Cortex of kidney (tissue), 1 donor: ENCODE measurements at places on chromosomes 13 and 19.

- no peak for DNase-seq
Observed at GRCh38 chr19:49165865-49166301, 8.3 kb downstream of the TRPM4 start.

DNA sequence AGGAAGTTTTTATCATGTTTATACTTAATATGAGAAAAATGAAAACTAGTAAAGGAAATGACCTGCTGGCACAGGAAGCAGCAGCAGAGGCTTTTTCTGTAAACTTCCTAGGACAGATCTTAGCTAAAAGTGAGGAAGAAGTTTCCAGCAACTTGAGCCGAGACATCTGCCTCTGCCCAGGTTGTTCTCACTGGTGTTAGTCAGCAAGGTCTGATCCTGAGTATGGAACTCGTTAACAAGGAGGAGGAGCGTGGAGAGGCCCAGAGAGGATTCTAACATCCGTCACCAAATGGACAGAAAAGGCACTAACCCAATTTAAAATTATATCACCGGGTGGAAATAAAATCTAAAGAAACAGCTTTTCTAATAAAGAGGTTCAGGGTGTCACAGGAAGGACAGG is 43.6 kb downstream of the PHF11 start:
- DNase-seq: no peak

DNA sequence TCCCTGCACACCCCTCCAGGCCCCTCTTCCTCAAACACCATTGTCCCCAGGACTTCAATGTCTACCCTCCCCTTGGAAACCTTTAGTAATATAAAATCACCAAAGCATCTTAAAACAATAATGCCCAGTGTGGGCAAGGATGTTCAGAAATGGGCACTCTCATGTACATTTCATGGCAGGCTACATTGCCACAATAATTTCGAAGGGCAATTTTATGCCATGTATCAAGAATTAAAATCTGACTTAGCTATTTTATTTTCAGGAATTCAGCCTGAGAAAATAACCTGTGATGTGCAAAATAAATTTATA is 35.8 kb upstream of the IGSF23 start:
- DNase-seq: no peak

- DNase-seq: no peak
Observed at GRCh38 chr19:6773323-6773931, 919 bp downstream of the VAV1 start.

DNA sequence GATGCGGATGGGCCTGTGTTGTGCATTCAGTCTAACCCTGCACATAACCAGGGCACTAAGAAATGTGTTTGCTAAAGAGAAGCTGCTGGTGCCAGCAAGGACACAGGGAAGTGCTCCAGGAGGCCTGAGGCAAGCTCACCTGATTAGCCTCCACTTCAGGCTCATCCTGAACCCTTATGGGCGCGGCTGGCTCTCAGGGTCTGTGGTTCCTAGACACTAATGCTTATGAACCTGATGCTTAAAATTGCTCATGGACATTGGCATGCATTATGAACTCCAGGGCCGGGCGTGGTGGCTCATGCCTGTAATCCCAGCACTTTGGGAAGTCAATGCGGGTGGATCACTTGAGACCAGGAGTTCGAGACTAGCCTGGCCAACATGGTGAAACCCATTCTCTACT is 34.3 kb downstream of the SERP2 start:
- no peak for DNase-seq

DNA sequence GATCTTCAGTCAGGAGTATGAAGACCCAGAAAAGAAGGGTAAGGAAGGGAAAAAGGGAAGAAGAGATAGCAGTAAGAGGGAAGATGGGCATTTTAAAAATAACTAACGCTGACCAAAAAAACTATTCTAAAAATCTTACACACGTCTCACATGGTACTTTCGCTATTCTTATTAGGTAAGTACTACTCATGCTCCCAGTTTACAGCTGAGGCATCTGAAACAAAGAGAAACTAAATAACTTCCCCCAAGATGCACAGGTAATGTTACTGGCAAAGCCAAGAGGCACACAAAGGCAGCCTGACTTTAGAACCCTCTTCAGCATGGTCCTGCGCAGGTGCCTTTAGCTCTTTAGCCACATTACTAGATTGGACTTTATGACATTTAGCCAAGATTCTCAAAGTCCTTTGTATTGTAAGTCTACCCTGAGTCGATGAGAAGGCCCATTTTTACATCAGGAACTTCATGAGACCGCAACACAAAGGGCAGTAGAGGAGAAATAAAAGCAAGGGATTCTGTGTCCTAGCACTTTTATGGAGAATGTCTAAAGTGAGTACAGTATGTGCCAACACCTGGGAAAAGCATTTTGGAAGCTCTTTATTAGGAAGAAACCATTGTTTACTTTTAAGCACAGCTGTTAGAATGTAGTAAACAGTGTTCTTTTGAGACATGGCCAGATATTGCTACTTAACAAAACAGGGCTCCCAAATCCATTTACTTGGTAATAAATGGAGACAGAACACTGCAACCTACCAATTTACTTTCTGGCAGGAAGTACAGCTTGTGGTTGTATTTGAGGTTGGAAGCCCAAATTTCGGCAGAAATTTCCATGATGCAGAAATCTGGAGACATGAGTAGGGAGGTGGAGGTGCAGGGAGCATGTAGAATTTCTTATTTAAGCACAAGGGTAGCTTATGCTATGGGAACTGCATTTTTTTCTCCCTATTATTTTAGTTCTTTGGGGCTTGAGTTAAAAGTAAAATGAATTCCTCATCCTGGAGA is 250.7 kb downstream of the KCTD12 start:
- no peak for DNase-seq

GRCh38 chr19:1102407-1103131 is 1.2 kb upstream of the GPX4 start:
- DNase-seq: no peak

DNA sequence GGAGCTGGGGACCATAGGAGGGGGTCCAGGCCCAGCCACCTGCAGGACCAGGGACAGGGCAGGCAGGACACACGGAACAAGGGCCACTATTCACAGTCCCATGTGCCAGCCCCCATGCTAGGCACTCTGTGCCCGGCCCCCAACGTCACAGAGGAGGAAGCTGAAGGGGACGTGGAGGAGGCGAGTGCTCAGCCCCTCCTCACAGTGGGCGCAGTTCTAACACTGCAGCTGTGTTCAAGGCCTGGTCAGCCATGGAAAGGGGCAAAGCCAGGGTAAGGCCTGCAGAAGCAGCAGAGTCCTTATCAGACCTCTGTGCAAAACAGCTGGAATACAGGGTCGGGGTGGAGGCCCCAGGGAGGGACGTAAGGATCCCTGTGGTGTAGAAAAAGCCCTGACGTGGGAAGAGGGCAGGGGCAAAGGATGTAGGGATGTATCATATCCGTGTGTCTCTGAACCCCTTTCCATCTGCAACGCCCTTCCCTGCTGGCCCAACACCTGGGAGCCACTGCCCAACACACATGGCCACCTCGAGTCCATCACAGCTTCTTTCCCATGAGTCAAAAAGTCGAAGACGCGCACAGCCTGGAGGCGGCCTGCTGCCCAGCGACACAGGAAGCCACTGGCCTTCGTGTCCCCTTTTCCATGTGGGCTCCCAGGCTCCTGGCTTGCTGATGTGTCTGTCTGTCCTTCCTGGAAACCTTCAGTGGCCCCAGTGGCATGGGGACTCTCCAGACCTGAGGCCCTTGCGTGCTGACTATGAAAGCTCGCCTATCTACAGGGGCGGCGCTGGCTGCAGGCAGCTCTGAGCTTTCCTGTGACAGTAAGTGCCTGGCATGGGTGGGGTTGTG is 28.0 kb downstream of the SH3GL1 start:
- DNase-seq: no peak

GRCh38 chr19:1259876-1260748 is 9.0 kb upstream of the CIRBP start:
- no peak for DNase-seq

DNA sequence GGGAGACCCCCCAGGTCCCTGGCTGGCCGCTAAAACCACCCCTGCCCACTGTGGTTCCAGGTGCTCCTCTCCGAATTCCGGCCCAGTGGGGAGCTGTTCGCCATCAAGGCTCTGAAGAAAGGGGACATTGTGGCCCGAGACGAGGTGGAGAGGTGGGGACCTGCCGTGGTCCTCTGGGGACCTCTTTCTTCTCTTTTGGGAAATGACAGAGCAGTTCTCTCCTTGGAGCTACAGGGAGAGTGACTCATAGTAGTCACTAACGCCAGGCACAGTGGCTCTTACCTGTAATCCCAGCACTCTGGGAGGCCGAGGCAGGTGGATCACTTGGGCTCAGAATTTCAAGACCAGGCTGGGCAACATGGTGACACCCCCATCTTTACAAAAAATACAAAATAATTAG is 7.3 kb downstream of the PTGER1 start:
- DNase-seq: no peak

- DNase-seq: no peak
Observed at GRCh38 chr19:6272411-6272791, 7.4 kb downstream of the MLLT1 start.

DNA sequence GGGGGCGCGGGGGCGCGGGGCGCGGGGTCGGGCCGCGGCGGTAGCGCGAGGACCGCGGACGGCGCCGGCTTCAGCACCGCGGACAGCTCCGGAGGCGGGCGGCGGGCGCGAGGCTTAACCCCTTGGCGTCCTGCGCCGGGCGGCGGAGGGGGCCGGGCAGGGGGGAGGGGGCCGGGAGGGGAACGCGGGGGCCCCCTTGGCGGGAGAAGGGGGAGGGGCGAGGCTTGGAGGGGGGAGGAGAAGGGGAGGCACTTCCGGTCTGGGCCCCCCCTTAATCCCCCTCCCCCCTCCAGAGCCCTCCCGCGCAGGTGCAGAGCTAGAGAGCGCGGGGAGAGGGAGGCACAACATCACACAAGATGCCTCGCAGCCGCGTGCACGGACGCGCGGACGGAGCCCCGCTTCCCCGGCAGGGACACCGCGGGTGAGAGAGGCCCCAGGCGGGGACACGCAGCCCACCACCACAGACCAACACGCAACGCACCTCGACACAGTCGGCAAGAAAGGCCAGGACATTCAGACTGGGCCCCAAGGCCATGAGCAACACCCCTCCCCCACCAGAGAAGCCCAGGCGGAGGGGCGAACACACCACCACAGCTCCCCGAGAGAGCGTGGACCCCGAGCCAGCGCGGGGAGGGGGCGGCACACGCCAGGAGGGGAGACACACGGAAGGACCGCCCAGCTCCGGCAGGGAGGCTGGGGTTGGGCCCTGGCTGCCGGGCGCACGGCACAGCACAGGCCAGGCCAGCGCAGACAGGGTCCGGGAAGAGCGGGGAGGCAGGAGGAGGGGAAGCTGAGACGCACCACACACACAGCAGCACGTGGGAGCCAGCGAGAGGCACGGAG is 24.1 kb downstream of the SHANK1 start:
- DNase-seq: no peak

DNA sequence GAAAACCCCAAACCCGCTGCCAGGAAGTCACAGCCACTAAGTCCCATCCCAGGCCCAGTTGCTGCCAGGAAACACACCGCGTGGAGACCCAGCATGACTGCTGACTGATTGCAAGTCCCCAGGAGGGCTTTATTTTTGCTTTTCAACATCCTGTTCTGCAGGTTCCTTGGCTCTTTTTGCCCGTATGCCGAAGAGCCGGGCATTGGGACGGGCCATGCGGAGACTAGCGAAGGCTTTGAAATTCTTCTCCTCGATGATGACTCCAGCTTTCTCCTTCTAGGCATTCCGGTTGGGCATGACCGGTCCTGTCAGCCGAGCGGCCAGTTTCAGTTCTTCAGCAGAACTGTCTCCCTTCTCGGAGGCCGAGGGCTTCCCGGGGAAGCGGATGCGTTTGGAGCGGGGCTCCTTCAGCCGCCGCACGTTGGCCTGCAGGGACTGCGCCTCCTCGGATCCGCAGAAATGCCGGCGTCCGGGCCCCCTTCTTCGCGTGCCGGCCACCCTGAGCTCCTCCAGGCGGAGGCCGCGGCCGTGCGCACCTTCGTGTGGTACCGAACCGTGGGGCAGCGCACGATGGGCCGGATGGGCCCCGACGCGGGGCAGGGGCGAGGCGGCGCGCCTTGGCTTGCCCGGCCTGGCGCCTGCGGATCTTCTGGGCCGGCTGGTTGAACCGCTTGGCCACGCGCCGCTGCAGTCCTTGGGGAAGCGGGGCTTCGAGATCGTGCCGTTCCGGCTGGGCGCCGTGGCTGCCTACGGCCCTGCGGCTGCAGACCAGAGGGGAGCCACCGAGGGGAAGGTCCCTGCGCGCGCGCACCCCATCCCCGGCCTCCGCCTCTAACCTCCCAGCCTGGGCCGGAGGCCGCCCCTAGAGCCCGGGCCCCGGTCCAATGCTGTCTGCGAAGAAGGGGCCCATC is 15.2 kb downstream of the ZSCAN5C start:
- no peak for DNase-seq

DNA sequence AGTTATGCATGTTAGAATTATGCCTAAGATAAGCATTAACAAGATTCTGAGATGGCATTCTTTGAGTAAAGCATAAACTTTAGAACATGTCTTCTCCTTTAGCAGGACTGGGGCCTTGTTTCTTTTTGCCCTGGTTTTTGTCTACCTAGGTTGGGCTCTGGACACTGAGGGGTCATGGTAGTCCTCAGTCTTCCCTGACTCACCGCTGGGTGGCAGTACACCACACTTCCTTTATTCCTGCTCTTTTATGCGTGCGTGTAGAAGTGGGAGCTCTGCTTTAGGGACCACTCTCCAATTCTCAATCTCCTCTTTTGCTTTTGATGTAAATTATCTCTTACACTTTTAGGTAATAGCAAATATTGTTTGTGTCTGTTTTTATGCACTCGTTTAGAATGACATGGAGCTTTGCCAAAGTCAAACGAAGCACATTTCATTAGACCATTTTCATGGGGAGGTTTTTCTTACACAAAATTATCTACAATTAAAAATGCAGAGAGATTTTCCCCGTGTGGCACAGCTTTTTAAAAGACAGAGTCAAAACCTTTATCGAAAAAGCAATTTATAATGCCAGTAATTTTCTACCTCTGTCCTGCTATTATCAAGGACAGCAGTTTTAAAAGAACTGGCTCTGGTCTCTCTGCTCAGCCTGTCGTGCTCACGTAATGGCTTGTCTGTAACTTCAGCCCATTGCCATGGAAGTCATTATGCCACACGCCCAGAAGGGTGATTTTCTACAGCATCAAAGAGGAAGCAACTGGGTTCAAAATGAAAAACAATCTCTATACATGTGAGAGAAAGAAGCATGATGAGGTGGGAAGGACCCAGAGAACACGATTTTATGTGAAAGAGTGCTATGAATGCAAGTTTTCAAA is 413.9 kb downstream of the COG6 start:
- DNase-seq: no peak

DNA sequence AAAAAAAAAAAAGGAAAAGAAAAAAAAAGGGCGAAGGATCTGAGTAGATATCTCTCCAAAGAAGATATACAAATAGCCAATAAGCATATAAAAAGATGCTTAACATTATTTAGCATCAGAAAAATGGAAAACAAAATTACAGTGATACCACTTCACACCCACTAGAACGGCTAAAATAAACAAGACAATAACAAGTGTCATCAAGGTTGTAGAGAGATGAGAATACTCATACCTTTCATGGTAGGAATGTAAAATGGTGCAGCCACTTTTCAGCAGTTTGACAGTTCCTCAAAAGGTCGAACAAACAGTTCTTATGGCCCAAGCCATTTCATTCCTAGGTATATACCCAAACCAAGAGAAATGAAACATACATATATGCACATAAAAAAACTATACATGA is 33.5 kb downstream of the FOXO1 start:
- no peak for DNase-seq
